Retina (tissue), 1 donor: ENCODE measurements at places on chromosomes 12 and 14.
A peak's percentile ranks its signal among the peaks of the same experiment; 100 is the strongest.

DNA sequence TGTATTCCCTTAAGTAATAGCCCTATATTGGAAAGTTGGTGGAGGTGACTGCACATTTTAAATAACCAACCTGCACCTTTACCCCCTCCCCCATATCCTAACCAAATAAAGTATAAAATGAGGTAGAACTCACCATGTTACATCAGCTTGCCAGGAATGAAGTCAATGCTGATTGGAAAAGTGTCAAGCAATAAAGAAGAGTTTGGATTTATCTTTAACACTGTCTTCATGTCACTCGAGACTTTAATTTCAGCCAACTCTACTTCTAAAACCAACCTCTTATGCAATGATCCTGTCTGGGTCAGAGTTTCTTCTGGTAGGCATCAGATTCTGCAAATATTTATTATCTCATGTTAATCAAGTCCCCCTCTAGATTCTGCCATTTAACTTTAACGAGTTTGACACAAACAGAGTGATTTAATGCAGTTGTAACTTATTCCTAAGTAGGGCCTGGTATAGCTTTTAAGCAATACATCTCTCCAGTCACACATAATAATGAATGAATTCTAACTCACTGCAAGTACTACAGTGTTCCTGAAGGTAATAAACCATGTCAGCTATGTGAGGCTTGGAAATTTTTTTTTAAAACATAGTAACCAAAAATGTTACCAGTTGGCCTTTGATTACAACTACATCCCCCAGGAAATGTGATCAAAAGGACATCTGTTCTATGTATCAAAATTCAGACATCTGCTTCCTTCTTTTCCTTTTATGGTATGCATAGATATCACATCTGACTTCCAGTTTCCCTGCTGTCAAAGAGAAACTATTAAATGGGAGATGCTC is 98.7 kb downstream of the ERGIC2 start:
- DNase-seq = no peak

DNA sequence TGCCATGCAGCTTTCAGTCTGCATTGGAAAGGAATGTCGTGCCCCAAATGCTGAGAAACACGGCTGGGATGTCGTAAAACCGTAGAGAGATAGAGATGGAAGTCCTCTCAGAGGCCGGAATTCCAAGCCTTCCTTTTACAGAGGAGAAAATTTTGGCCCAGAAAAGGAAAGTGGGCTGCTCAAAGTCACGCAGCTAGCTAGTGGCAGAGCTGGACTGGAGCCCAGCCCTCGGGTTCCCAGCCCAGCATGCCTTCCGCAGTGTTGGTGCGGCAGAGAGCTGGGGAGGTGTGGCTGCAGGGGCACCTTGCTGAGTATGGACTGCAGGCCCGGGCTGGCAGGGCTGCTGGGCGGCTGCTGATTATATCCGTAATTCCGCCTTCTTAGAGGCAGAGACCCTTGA is 50.3 kb downstream of the KCNA1 start:
- DNase-seq = no peak

- no peak for DNase-seq
Measured at GRCh38 chr14:55272922-55273321, 1.7 kb downstream of the FBXO34 start.

GRCh38 chr14:21071225-21072030 is 1.3 kb downstream of the ARHGEF40 start:
- peak; percentile 89 for DNase-seq

GRCh38 chr12:39173726-39174125 is 268.3 kb upstream of the CPNE8 start:
- DNase-seq = no peak

DNA sequence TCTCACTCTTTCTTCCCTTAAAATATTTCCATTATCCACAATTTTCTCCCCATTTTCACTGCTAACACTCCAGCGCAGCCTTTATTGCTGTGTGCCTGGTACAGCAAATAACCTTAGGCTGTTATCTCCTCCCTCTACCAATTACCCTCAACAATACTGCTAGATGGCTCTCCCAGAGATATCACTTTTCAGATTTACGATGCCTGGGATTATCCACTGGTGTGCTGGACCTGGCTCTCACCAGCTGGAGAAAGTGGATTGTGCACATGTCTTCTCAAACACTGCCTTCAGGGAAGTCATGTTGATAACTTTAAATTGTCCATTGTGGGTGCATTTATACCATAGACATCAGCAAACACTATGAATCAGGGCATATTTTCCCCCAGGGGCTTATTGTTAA is 101.9 kb upstream of the ADAMTS20 start:
- no peak for DNase-seq
